ENCODE measurements at places on chromosomes 2 and 18.

DNA sequence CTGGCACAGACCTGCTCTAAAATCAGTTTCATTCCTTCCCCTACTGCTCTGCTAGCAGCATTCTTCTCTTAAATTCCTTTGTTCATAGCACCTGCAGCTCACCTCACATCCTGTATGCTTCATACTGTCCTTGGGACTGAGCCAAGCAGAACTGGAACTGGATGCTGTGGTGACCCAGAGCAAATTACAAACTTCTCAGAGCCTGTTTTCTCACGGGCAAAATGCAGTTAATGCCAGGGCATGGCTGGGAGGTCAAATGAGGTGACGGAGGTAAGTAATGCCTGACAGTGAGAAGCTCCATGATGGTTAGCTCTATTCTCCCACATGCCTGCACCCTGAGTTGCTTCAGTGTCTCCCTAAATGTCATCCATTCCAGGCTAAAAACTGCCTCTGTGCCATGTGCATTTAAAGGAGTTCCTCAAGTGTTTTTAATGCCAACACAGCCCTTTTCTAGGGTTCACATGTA is 29.7 kb downstream of the C2orf42 start:
- no peak for ATAC-seq

- peak; percentile 91 for ATAC-seq
These were observed 5.0 kb downstream of the SFTPB start for GRCh38 chr2:85662899-85663593.

- peak; percentile 31 for ATAC-seq
These were observed 229.2 kb downstream of the BCL2 start for GRCh38 chr18:63090334-63090733.

DNA sequence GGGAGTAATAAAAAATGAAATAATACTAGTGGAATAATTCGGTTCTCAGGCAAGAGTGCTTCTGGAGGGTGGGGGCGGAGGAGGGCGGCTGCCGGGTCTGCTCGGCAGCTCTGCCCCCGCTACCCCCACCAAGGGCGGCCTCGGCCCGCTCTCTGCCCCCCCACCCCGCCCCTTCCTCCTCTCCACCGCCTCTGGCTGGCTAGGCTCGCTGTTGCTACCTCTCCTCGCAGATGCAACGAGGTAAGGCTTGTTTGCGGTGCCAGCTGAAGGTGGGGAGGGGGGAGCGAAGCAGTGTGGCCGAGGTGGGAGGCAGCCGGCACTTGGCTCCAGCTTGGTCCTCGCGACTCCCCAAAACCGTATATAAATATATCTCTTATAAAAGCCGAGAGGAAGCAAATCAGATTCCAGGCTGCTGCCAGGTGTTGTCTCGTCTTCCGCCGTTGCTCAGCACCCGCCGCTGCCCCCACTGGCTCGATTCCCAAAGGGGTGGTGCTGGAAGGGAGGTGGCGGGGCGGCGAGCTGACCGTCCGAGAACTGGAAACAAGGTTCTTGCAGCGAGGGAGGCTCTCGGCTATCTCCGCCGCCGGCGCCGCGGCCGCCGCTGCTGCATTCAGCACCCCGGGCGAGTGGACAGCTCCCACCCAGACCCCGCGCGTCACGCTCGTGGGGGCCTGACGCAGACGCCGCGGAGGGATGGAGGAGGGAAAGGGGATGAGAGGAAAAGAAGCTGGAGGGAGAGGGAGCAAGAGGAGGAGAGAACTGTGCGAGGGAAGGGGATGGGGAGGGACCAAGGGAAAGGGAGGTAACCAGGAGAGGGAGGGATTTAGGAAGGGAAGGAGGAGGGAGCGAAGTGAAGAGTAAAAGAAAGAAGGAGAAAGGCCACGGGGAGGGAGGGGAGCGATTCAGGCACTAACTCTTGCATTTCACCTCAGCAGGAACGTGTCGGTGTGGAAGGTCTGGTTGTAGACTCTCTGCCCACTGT is at the start of gene MARCHF4:
MARCHF4 (minus strand) TSS at position 763 of the 982 bp plus-strand sequence. CDS start 2,223 bp downstream, outside the sequence.
- ATAC-seq, result peak; percentile 71

DNA sequence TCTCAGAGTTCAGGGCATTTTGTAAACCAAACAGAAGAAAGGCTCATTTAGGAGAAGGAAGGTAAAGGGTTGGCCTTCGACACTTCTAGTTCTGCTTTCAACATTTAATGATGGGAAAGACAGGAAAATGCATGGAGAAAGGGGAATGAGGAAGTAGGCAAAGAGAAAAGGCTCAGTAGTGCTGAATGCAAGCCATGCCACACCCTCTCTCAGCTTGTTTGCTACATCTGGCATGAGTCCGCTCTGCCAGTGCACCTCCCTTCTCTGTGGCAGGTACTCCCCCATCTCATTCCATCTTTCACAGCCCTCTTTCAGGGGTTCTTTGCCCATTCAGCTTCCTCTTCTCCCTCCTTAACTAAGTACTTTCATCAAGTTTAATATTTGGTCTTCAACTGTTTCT is 120.9 kb upstream of the ITGB6 start:
- ATAC-seq, result no peak

- no peak for ATAC-seq
These were observed 55.1 kb downstream of the SP100 start for GRCh38 chr2:230471074-230471473.

DNA sequence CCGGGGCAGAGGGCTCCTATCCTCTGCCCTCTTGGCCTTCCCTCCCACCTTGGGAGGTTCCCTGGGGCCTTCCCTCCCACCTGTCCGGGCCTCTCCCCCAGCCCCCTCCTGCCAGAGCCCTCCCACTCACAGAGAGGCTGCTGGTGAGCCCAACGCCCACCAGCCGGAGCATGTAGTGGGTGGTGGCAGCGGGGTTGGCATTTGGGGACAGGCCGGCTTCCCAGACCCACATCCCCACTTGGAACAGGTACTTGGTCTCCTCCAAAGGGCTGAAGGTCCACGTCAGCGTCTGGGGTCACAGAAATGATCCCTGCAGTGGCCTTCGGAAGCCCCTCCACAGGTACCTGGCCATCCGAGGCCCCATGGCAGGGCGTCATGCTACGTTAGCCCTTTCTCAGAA is 19.3 kb downstream of the CFAP65 start:
- no peak for ATAC-seq

DNA sequence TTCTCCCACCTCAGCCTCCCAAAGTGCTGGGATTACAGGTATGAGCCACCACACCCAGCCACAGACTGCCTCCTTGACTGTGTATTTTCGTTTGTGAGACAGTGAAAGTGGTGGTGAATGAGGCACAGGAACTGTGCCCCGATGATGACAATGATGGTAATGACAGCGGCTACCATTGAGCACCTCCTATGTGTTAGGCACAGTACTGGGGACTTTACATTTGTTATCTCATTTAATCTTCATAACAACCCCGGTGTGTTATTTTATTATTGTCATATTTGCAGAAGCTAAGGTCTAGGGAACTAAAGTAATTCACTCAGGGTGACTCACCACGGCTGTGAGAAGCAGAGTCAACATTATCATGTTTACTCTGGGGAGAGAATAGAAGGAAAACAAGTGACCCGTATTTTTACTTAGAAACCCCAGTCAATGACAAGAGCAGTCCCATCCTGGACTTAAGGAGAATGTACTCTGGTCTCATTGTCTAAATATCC is 77.6 kb upstream of the ALPP start:
- ATAC-seq, result no peak

All from SK-N-SH treated with all-trans-retinoic acid at 6 μM for 48 hours (cell line).